Activated T-cell treated with anti-CD3 and anti-CD28 coated beads, Interleukin-2, amount 50 U/mL, for 72 hours (primary cell): ENCODE measurements at places on chromosomes 6 and 20. TPM values are rescaled to one million over a fixed set of nuclear protein-coding genes. Genes with fewer than 3 reads are reported as not detected.

Gene BMP2
- total RNA-seq: not detected

Gene DYNLT2
- 2.7 TPM for total RNA-seq

Gene NNAT
- 0.19 TPM for total RNA-seq

Gene TFEB
- 17.5 TPM for total RNA-seq

Gene HLA-DQA2
- total RNA-seq: not detected

Gene CCM2L
- total RNA-seq: not detected

Gene METTL24
- total RNA-seq: not detected

Gene OXT
- total RNA-seq: 1.8 TPM

Gene MPIG6B
- total RNA-seq: 0.10 TPM

Gene NMBR
- total RNA-seq: not detected

Gene HLA-DRB1
- 7.4 TPM for total RNA-seq

Gene SCUBE3
- total RNA-seq: 0.16 TPM

Gene ECT2L
- not detected for total RNA-seq

Gene HLA-DMA
- 20.2 TPM for total RNA-seq

Gene TNXB
- 10.9 TPM for total RNA-seq

Gene SIRPD
- not detected for total RNA-seq

Gene PAK1IP1
- total RNA-seq: 21.1 TPM

Gene PLEKHG1
- total RNA-seq: 25.0 TPM

Gene GRIK2
- total RNA-seq: not detected

Gene HINT3
- total RNA-seq: 19.3 TPM

Gene HTR1E
- total RNA-seq: not detected

Gene SAMD10
- total RNA-seq: 77.0 TPM

Gene SCGN
- not detected for total RNA-seq

Gene AK9
- total RNA-seq: 6.4 TPM

Gene TMEM217
- total RNA-seq: 9.3 TPM

Gene ASXL1
- total RNA-seq: 168 TPM

Gene COL19A1
- total RNA-seq: 0.26 TPM

Gene SMOC2
- total RNA-seq: not detected

Gene LRP11
- total RNA-seq: 6.0 TPM

Gene CLDN20
- not detected for total RNA-seq

Gene CDH26
- total RNA-seq: 2.4 TPM

Gene ARG1
- total RNA-seq: not detected

Gene HLA-C
- 974 TPM for total RNA-seq

Gene C6orf62
- total RNA-seq: 194 TPM

Gene CCN6
- total RNA-seq: 0.74 TPM

Gene RSPH9
- 0.12 TPM for total RNA-seq

Gene CTCFL
- not detected for total RNA-seq

Gene HEY2
- total RNA-seq: not detected

Gene PTPRK
- 6.4 TPM for total RNA-seq

Gene PGC
- not detected for total RNA-seq
